SIG-M5 (cell line): ENCODE measurements at places on chromosomes 2 and 18.

- peak; percentile 55 for DNase-seq
Measured at GRCh38 chr2:218036371-218036770, 32.7 kb upstream of the RUFY4 start.

GRCh38 chr2:6370753-6371551, 494.8 kb downstream of the CMPK2 start:
- DNase-seq, result no peak

GRCh38 chr18:8721094-8721669, 15.8 kb downstream of the MTCL1 start:
- DNase-seq, result no peak

- DNase-seq, result no peak
Measured at GRCh38 chr18:68402784-68403183, 312.1 kb downstream of the TMX3 start.

GRCh38 chr18:5238371-5238976, 41.4 kb upstream of the AKAIN1 start:
- DNase-seq, result no peak

DNA sequence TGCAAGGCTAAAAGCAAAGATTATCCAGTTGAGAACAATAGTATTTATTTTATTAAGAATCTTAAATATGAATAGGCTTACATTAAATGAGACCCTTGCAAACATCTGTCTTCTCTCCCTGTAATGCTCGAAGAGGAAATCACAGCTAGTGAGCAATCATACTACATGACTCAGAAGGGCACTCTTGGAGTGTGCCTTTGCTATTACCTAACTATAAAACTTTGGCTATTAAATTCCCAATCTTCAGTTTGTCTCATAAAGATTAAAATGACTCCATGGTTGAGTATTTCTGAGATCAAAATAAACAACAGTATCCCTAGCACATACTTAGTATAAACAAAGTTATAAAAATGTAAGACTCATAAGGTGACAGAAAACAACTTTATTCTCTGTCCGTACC, 296.9 kb downstream of the KCNJ3 start:
- no peak for DNase-seq

- no peak for DNase-seq
Measured at GRCh38 chr18:47036298-47036874, 965 bp upstream of the ELOA2 start.

DNA sequence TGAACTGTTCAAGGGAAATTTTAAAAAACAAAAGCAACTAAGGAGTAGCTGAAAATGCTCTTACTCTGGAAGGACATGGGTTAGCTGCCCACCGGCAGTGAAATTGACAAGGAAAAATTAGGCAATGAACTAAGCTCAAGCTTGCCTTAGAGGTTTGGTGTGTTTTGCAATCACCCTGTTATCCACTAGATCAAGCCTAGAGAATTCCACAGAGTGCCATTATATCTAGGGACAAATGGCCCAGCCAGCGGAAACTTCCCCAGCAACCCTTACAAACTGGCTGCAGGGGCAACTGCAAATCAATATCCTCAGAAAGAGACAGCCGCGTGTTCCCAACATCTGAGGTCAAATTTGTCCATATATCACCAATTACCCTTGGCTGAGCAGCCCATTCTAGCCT, 258.2 kb downstream of the SP3 start:
- DNase-seq, result no peak

DNA sequence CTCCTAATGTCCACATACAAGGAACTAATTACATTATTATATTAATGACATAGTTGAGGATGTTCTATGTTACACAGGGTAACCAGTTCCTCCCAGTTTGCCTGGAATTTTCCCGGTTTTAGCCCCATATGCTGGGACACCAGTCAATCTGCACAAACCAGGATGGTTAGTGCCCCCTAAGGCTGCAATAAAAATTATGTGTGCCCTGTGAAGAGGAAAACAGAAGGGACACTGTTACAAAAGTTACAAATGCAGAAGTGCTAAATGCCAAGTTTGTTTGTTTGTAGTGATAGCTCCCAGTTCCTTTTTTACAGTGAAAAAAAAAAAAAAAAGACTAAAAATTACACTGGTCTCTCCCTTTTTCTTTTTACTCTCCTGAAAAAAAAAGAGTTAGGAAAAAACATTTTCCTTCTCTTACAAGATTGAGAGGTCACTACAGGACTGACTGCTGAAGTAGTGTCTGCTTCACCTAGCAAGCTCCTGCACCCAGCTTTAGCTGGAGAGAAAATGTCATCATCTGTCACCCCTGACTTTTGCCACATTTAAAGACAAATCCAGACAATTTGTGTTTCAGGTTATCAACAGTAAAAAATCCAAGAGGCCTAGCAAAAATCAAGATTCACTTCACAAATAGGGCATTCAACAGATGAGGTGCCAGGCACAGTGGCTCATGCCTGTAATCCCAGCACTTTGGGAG, 3.2 kb downstream of the ANKRD44 start:
- DNase-seq, result peak; percentile 36

DNA sequence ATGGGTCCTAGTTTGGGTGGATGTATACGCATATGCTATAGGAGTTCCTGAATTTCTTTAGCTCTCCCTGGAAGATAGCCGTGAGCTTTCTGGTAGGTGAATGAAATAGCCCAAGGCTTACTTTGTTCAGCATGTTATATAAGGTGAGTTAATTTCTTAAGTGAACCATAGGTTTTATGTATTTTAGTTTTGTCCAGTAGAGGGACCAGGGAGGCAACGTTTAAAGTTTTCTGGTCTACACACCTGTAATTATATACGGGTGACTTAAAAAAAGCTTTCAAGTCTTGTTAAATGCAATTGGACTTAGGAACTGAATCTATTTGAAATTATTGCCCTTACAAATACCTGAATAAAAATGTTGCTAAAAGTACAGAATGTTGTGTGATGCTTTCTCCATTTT, 402.5 kb upstream of the DDX18 start:
- DNase-seq, result no peak

- DNase-seq, result no peak
Measured at GRCh38 chr2:13818002-13818401, 814.5 kb upstream of the LRATD1 start.

DNA sequence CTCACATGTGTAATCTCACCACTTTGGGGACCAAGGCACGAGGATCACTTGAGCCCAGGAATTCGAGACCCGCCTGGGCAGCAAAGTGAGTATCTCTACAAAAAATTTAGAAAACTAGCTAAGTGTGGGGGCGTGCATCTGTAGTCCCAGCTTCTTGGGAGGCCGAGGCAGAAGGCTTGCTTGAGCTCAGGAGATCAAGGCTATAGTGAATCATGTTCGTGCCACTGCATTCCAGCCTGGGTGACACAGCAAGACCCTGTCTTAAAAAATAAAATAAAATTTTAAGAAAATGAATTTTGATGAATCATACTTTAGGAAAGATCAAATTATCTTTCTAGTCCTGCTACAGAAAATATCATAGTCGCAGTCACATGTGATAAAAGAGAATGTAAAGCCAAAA, 46.9 kb downstream of the CABYR start:
- DNase-seq, result no peak

DNA sequence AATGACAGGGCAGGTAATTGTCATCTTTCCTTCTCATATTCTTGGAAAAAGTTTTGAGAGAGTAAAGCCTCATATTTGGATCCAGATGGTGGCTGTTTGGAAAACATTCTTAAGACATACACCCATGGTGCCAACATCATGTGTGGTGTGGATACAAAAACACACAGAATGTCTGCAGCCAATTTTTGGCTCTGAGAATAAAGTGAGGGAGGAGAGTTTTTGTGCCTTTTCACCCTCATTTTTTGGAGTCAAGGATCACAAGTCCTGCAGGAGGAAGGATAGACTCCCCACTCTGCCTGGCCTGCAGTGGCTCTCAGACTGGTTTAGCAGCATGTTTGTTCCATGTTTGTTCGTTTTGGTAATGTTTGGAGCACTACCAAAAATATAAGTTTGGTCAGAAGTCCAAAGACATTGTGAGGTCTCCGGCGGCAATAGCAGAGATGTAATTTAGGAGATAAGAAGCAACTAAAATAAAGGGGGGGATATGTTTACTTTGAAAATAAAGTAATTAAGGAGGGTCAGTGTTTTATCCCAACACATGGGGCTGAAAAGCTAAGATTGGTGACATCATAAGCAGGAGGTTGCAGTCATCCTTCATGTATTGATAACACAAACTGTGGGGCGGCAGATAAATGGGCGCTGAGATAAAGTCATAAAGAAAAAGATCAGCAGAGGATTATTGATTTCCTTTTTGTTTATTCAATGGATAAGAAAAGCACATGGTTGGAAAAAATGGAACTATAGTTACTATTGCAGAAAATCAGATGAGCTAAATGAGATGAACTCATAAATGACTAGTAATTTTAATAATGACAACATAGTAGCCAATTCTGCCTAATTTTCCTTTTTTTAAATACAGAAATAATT, 655 bp downstream of the NOSTRIN start:
- DNase-seq, result no peak

- no peak for DNase-seq
Measured at GRCh38 chr2:108220191-108220590, 19.6 kb upstream of the SULT1C3 start.

DNA sequence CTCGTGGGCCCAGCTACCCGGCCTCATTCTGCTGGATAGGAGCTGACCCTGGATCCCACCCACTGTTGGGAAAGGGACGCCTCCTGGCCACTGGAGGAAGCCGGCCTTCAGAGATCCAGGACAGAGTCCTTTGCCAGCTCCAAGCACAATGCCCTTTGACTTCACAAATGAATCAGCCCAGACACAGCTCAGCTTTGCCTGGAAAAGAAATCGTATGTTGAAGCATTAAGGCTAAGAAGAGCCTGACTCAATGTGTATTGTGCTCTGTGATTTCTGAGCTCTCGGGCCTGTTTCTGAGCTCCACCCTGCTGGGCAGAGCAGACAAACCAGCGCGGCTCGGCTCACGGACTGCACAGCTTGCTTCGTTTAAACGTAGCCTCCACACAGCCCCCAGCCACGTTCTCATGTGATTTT, 162.9 kb upstream of the APCDD1 start:
- DNase-seq, result no peak

DNA sequence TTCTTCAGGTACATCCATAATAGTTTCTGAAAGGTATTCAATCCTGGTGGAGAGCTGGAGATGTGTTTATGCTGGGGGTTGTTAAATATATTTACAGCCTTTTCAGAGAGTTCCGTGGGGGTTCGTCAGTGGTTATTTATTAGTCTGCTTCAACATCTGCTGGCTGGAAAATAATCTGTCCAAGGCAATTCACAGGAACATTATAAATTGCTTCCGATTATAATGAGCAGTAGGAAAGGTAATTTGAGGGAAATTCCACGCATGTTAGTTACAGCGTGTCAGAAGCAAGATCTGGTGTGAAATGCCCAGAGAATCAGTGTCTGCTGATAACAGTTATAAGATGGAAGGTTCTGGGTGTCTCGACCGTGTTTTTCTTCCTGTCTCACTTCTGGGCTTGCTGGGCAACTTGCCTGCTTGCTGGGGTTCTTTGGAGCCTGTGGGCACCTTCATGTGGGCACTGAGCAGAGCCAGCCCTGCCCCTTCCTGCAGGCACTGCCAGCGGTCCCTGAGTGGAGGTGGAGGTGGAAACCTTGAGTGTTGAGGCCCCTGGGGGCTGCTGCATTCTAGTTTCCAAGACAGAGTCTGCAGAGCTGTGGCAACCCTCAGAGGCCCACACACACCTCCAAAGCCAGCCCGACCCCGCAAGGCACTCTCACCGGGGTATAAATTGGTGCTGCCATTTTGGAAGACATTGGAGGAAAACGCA, 185.7 kb downstream of the FAM210A start:
- DNase-seq, result no peak

- DNase-seq, result no peak
Measured at GRCh38 chr2:199757233-199757870, 93.6 kb downstream of the FTCDNL1 start.

- DNase-seq, result peak; percentile 65
Measured at GRCh38 chr18:5439986-5440696, 103.7 kb downstream of the EPB41L3 start.

DNA sequence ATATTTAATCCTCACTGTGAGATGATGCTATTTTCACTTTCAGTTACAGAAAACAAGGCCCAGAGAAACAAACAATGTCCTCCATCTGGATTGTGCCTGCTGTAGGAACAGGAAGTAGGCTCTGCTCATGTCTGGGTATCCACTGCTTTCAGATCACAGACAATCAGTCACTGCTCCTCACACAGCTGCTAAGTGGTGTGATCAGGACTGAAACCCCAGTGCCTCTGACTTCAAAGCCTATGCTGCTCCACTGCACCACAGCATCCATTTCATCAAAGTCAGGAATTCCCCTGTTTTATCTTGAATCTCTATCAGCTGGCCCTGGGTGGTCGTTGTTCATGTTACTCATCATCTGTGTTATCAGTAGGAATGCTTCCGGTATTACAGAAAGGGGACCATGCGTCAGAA, 303.8 kb upstream of the TRIB2 start:
- no peak for DNase-seq

GRCh38 chr2:74076074-74076470, 71.6 kb downstream of the BOLA3 start:
- no peak for DNase-seq

GRCh38 chr2:210302326-210302725, 12.6 kb downstream of the MYL1 start:
- DNase-seq, result no peak

GRCh38 chr18:39872651-39873050, 2082.4 kb upstream of the PIK3C3 start:
- no peak for DNase-seq

DNA sequence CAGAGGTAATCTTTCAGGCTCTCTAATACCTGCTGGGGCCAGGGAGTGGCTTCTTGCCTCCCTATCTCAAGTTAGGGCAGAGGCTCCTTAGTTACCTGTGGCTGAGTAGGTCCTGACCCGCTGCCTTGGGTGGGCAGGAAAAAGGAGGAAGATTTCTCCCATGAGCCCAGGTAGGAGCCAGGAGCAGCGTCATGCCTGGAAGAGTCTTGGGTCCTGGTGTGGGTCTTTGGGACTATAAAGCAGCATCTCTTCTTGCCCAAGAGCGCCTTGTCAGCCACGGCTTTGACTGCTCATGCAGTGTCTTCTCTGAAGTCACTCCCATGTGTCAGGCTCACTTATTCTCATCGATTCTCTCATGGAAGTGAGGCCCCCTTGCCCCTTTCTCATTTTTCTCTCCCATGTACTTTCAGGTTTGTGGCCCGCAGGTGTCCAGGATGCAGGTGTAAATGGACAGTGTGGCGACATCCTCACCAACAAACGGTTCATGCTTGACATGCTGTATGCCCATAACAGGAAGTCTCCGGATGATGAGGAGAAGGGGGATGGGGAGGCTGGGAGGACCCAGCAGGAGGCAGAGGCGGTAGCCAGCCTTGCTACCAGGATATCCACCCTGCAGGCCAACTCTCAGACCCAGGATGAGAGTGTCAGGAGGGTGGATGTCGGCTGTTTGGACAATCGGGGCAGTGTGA, 111.2 kb downstream of the TPGS2 start:
- DNase-seq, result no peak

- no peak for DNase-seq
Measured at GRCh38 chr2:165328272-165328671, 89.1 kb downstream of the SCN2A start.

GRCh38 chr2:59713577-59713976, 839.9 kb downstream of the BCL11A start:
- DNase-seq, result no peak

GRCh38 chr2:237509151-237509550, 22.1 kb downstream of the MLPH start:
- no peak for DNase-seq

- DNase-seq, result no peak
Measured at GRCh38 chr2:2101924-2102323, 229.2 kb downstream of the MYT1L start.
